COR-L47 (cell line): ENCODE measurements at places on chromosomes 3 and 15.

DNA sequence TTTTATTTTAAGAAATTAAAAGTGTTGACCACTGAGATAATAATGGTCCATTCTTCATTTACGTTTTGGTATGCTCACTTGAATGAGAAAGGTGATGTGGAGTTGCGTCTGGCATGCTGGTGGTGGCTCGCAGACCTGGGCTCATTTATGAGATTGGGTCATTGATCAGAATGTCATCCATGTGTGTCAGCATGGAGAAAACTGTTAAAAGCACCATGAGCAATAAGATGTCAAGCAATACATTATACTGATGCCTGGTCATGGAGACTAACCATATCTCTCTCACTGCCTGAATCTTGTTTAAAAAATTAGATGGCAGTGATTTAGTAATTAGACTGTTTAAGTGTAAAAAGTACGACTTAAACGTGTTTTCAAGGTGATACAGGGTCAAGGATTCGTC, 503.4 kb upstream of the SEMA6D start:
- DNase-seq: no peak

- no peak for DNase-seq
Observed at GRCh38 chr3:161203485-161204098, 17.5 kb upstream of the NMD3 start.

GRCh38 chr3:186141790-186142189, 32.9 kb upstream of the ETV5 start:
- no peak for DNase-seq

GRCh38 chr15:63236272-63236671, 41.1 kb upstream of the APH1B start:
- no peak for DNase-seq
